NCI-H82 (cell line): ENCODE measurements at places on chromosomes 11 and 22.

DNA sequence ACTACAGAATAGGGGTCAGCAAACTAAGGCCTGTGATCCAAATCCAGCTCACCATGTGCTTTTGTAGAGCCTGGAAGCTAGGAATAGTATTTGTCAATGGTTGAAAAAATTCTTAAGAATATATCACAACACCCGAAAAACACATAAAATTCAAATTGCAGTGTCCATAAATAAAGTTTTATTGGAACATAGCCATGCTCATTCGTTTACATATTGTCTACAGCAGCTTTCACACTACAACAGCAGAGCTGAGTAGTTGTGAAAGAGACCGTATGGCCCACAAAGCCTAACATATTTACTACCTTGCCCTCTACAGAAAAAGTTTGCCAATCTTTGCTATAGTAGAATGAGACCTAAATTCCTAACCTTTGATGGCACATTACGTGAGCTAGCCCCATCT lies 125.7 kb downstream of the CADM1 start:
- DNase-seq: no peak

GRCh38 chr11:64094463-64095260 lies 58.9 kb downstream of the FLRT1 start:
- no peak for DNase-seq

DNA sequence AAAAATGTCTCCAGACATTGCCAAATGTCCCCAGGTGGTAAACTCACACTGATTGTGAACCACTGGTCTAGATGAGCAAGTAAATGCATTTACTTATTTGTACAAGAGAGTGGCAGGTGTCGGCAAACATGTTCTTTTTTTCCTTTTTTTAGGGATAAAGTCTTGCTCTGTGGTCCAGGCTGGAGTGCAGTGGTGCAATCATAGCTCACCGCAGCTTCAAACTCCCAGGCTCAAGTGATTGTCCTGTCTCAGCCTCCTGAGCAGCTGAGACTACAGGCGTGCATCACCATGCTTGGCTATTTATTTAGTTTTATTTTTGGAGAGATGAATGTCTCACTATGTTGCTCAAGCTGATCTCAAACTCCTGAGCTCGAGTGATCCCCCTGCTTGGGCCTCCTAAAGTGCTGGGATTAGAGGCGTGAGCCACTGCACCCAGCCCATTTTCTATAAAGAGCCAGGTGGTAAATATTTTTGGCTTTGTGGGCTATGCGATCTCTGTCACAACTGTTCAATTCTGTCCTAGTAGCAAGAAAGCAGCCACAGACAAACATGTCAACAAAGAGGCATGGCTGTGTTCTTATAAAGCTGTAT lies 1.4 kb downstream of the VPREB1 start:
- peak; percentile 25 for DNase-seq

GRCh38 chr22:36344106-36344827 lies 43.5 kb downstream of the MYH9 start:
- no peak for DNase-seq

GRCh38 chr22:33811686-33812085 lies 108.6 kb downstream of the LARGE1 start:
- peak; percentile 32 for DNase-seq

- DNase-seq: no peak
Observed at GRCh38 chr22:46972901-46973831, 210.7 kb downstream of the TBC1D22A start.

DNA sequence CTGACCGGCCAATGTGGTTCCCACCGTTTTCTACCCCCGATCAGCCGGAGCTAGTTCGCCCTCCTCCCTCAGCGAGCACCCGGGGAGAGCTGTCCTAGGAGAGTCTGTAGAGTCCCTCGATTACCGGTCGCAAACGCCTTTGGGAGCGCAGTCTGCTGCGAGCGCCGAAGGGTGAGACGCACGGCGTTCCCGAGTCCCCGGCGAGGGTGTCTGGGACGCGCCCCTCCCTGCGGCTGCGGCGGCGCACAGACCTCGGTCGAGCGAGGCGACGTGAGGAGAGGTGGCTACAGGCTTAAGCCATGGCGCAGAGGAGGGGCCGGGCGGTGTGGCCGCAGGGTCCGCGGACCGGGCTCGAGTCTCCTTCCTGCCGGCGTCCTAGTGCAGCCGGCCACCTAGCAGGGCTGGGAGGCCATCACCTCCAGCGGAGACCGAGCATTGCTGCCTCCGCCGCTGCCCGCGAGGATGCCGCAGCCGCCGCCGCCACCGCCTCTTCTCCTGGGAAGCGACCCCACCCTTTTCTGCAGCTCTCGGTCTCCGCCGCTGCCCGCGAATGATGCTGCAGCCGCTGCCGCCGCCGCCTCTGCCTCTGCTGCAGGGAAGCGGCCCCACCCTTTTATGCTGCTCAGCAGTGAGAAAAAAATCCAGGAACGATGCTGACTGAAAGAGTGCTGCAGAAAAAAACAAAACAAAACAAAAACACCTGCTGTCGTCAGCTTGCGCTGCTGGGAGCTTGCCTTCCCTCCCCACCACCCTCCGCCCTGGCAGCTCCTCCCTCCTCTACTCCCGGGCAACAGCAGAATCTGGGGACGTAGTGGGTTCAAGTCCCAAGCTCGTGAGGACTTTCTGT lies at the start of gene MAP6:
Gene MAP6 (minus strand): TSS at position 588 of the 847 bp plus-strand sequence. CDS start 669 bp downstream, outside the sequence.
- DNase-seq: peak; percentile 64

GRCh38 chr11:79371152-79371551 lies 69.7 kb downstream of the TENM4 start:
- DNase-seq: no peak

- DNase-seq: no peak
Observed at GRCh38 chr11:125388611-125389010, 107.5 kb downstream of the FEZ1 start.

GRCh38 chr11:100923555-100923954 lies 206.1 kb downstream of the PGR start:
- DNase-seq: no peak

GRCh38 chr22:47994045-47994444 lies 1231.6 kb downstream of the TBC1D22A start:
- DNase-seq: no peak

DNA sequence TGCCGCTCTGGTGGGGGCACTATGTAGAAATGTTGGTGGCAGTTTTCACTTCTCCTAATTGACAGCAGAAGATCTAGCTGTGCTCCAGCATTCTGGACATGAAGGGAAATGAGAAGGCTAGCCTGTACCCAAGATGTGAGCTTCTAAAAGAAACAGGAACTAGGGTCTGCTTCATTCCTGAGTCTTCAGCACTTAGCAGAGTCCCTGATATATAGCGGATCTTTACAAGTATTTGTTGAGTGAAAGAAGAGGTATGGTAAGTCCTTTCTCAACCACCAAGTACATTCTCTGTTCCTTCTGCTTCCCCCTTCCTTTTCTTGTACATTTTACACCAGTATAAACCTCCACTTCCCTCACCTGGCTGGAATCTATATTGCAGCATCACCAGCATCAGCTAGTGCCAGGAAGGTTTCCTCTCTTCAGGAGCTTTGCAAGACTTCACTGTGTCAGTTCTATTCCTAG lies 408.3 kb upstream of the CADM1 start:
- peak; percentile 43 for DNase-seq

DNA sequence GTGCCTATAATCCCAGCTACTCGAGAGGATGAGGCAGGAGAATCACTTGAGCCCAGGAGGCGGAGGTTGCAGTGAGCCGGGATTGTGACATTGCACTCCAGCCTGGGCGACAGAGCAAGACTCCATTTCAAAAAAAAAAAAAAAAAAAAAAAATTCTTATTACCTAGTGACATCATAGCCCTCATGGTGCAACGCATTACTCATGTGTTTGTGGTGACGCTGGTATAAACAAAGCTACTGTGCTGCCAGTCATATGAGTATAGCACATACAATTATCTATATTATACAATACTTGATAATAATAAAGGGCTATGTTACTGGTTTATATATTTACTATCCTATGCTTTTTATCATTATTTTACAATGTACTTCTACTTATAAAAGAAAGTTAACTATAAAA lies 41.2 kb downstream of the OR2AT4 start:
- no peak for DNase-seq

DNA sequence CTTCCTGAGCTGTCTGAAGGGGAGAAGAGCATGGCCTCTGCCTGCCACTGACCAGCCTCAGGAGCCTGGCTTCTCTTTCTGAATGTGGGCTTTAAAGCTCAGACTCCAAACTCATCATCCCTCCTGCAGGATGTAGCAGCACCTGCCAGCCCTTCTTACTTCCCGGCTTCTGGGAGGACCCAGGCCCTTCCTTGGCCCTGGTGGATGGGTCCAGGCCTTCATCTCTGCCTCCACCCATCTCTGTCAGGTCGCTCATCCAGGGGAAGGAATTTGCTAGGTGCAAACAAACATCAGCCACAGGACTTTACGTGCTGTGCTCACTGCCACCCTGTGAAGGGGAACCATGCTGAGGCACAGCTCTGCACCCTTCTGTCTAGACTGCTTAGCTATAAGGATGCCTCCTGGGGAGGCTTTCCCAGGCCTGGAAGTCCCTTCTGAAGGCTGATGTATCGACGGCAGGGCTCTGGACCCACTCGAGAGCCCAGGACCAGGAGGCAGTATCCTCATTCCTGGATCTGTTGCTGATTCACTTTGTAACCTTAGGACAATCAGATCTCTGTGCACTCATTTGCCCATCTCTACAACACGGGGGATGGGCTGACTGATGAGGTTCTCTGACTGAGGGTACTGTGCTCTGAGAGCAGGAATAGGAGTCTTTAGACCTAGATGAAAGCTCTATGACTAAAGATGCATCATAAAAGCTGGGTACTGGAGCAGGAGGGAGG lies 30.9 kb downstream of the USP35 start:
- DNase-seq: no peak

GRCh38 chr11:33651990-33652389 lies 48.6 kb downstream of the C11orf91 start:
- no peak for DNase-seq

- DNase-seq: peak; percentile 76
Observed at GRCh38 chr22:36369922-36370791, 17.6 kb downstream of the MYH9 start.

DNA sequence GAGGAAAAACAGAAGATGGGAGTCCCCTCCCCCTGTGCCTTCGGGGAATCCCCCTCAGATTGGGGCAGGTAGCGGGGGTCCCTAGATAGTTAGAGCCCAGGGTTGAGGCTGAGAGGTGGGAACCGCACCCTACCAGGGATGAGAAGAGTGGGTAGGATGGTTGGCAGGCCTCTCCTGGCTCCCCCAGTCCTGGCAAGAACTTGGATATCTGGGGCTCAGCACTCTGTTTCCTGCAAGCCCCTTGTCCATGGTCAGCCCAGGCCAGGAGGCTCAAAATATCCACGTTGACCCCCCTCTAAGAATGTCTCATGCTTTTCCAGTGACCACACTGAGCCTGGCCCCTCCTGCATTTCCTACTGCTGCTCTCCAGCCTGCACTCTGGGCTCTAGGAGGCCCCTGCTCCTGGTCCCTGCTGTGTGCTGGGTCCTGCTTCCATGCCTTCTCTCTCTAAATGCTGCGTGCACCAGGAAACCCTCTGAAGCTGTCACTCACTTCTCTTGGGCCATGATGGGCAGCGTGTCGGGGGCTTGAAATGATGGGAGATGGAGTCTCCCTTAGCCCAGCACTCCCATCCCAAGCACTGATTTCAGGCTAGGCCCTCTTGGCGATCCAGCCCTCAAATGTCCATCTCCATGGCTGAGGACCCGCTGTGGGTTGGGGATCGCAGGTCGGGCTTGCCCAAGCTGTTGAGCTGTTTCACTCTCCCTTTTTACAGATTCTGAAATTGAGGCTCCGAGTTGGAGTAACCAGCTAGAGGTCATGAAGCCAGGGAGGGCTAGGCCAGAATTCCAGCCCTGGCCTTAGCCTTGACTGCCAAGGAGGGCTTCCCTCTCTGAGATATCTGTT lies 2.0 kb downstream of the MAP3K11 start:
- DNase-seq: no peak

DNA sequence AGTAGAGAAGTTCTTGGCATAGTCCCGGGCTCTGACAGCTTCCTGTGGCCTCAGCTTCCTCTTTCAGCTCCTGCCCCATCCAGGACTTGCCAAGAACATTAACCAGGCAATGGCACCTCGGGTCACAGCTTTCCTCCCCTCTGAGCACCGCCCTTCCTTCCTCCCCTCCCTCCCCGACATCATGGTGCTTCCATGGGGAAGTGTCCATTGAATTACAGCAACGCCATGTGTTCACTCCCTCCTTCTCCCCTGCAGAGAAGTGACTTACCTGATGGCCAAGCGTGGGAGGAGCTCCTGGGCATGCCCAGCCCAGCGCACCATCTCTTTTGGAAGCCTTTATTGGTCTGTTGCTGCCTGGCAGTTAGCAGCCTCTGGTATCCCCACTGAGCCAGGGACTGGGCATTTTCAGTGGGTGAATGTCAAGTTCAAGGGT lies 25.8 kb upstream of the DAGLA start:
- no peak for DNase-seq

DNA sequence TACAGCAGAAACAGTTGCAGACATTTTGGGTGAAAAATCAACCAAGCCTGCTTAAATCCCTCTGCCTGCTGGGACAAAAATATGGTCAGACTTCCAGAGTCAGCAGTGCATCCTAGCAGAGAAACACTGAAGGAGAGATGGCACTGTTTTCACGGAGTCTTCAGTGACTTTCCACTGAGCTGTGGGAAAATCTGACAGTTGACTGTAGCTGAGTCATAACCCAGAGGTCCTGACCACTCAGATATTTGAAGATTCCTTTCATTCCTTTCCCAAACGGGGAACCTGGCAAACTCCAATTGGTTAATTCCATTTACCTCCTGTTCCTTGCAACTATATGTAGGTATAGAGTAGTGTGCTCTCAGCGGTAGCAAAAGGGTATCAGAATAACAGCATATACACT lies 20.9 kb upstream of the UPB1 start:
- no peak for DNase-seq

- DNase-seq: no peak
Observed at GRCh38 chr11:103906291-103906867, 130.1 kb upstream of the DDI1 start.

DNA sequence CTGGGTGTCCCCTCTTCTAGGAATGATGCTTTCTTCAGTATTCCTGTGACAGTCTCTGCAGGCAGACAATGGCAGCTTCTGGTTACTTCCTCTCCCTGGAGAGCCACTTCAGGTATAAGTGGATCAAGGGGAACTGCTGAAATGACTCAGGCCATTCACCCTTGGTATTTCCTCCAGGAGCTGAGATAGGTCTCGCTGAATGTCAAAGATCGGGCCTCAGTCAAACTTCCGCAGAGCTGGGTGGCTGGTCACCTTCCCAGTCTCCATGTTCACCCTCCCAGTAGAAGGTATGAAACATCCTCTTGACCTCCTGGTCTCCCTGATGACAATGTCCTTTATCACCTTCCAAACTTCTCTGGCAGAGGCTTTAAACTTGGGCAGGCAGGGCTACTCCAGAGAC lies 1.8 kb upstream of the ANKK1 start:
- DNase-seq: no peak

GRCh38 chr11:63882555-63883242 lies 34.3 kb downstream of the RCOR2 start:
- no peak for DNase-seq
